ENCODE measurements at places on chromosomes 1 and 21. TPM values are rescaled to one million over a fixed set of nuclear protein-coding genes. Genes with fewer than 3 reads are reported as not detected.

Gene SPRR2F
- 74.2 TPM for total RNA-seq

GRCh38 chr1:21261551-21262292 lies 28.5 kb downstream of the ECE1 start:
- H3K27ac ChIP-seq, result peak overlapping the region; percentile 81
- no peak overlapping the region for H3K4me3 ChIP-seq
- no peaks in the 10 kb centered on the region for H3K36me3 ChIP-seq
- peaks cover 6% of the 10 kb centered on the region for H3K4me1 ChIP-seq
- DNase-seq, result peak; percentile 76

DNA sequence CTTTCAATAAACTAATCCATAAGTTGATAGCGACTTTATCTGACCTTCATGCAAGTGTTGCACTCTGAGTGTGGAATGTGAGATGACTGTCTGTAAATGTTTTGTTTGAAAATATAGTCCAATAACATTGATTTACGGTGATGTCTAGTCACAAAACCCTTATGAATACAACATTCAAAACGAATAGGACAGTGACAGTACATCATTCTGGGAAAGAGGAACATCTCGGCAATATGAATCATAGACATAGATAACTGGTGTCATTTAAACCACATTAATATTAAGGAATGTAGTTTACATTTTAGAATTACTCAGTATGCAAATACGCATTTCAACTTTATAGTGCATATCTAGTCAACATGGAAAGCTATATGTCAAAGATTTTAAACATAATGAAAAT lies 1311.6 kb upstream of the ADGRL4 start:
- H3K4me1 ChIP-seq, result no peaks in the 10 kb centered on the region
- no peak for DNase-seq
- no peak overlapping the region for H3K27ac ChIP-seq
- no peaks in the 10 kb centered on the region for H3K27me3 ChIP-seq
- H3K36me3 ChIP-seq, result no peaks in the 10 kb centered on the region
- H3K4me3 ChIP-seq, result no peak overlapping the region

DNA sequence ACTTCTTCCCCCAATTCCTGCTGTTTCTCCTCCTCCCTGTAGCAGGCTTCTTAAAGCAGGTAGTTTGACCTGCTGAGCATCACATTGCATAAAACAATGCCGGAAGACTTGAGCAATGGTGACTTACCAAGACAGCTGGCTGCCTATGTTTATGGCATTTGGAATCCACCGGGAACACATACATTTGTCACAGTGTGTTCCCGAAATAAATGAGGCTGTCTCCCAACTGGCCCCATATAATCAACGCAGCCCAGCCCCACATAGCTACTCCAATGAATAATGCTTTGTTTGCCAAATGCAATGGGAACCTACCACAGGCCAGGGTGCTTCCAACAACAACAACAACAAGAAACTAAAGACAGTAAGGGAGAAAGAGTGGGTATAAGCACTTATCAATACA lies 186.1 kb upstream of the MAP1LC3C start:
- no peaks in the 10 kb centered on the region for H3K27me3 ChIP-seq
- no peak for DNase-seq
- H3K4me1 ChIP-seq, result no peaks in the 10 kb centered on the region
- no peak overlapping the region for H3K4me3 ChIP-seq

GRCh38 chr1:173149887-173150286 lies 57.2 kb downstream of the TNFSF4 start:
- no peaks in the 10 kb centered on the region for H3K27me3 ChIP-seq
- no peak overlapping the region for H3K4me3 ChIP-seq
- no peaks in the 10 kb centered on the region for H3K4me1 ChIP-seq
- H3K36me3 ChIP-seq, result no peaks in the 10 kb centered on the region
- no peak for DNase-seq
- no peak overlapping the region for H3K27ac ChIP-seq

GRCh38 chr1:107145637-107146036 lies 4.8 kb downstream of the NTNG1 start:
- H3K4me3 ChIP-seq, result no peak overlapping the region
- no peaks in the 10 kb centered on the region for H3K27me3 ChIP-seq
- no peaks in the 10 kb centered on the region for H3K36me3 ChIP-seq
- H3K4me1 ChIP-seq, result no peaks in the 10 kb centered on the region
- no peak for DNase-seq
- no peak overlapping the region for H3K27ac ChIP-seq

DNA sequence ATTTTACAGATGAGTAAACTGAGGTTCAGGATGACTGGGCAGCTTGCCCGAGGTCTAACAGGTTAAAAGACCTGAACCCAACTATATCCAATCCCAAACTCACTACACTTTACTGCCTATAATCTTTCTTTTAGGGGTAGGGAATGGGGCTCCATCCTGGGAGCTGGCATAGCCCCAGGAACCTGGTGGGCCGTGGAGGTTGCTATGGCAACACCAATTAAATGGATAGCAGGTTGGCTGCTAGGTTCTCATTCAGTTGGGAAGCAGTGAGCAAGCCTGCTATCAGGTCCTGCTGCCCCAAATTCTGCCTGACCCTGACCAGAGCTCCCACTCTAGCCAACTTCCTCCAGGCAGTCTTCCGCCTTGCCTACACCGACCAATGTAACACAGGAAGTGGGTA lies 40.9 kb downstream of the LRP8 start:
- no peak for DNase-seq
- H3K4me1 ChIP-seq, result no peaks in the 10 kb centered on the region
- no peaks in the 10 kb centered on the region for H3K36me3 ChIP-seq
- H3K27ac ChIP-seq, result no peak overlapping the region
- H3K27me3 ChIP-seq, result no peaks in the 10 kb centered on the region

- no peaks in the 10 kb centered on the region for H3K36me3 ChIP-seq
- DNase-seq, result no peak
- H3K4me3 ChIP-seq, result no peak overlapping the region
- no peaks in the 10 kb centered on the region for H3K27me3 ChIP-seq
These were observed 25.6 kb upstream of the IL20 start for GRCh38 chr1:206839857-206840256.

DNA sequence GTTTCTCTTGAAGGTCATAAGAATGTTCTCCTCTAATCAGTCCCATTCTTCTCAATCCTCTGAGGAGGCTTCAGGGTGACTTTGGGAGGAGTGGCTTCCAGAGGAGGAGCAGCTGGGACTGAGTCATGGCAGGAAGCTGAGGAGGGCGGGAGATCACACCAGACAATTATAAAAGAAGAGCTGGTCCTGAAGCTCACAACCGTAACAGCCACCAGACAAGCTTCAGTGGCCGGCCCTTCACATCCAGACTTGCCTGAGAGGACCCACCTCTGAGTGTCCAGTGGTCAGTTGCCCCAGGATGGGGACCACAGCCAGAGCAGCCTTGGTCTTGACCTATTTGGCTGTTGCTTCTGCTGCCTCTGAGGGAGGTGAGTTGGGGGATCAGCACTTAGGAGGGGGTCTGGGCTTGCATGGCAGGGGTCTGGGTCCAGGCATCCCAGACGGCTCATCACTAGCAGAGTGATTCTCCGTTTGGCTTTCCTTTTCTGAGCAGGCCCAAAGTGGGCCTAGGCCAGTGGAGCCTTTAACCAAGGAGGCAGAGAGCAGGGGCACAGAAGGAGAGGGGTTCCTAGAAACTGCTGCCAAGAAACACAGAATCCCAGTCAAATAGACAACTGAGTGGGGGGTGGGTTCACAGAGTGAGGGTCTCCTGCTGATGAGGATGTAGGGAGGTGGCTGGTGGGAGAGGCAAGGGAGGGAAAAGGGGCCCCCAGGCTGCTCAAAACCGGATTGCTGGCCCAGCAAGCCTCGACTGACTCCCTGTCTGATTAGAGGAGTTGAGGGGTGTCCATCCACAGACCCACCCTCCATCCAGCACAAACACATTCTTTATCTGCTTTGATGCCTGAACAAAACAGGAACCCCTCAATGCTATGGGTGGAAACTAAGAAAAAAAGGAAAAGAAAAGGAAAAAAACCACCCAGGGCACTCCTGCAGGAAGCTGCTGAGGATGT lies at the start of gene ECM1:
Gene ECM1 (plus strand): TSS at position 198 of the 953 bp plus-strand sequence. CDS start 101 bp downstream, at position 299.
- H3K4me1 ChIP-seq, result no peaks in the 10 kb centered on the region
- no peaks in the 10 kb centered on the region for H3K27me3 ChIP-seq
- DNase-seq, result no peak
- H3K4me3 ChIP-seq, result no peak within 1 kb of the TSS
- no peaks in the 10 kb centered on the region for H3K36me3 ChIP-seq

- H3K27me3 ChIP-seq, result no peaks in the 10 kb centered on the region
- H3K27ac ChIP-seq, result no peak overlapping the region
- no peaks in the 10 kb centered on the region for H3K36me3 ChIP-seq
- no peak for DNase-seq
- H3K4me1 ChIP-seq, result no peaks in the 10 kb centered on the region
These were observed 126.7 kb downstream of the NR5A2 start for GRCh38 chr1:200154069-200154767.

- DNase-seq, result peak; percentile 74
- H3K27ac ChIP-seq, result no peak overlapping the region
- H3K4me3 ChIP-seq, result no peak overlapping the region
- peaks cover 19% of the 10 kb centered on the region for H3K4me1 ChIP-seq
These were observed 20.7 kb downstream of the IL10RB start for GRCh38 chr21:33286600-33287456.

Gene S100A16
- 104 TPM for total RNA-seq

- H3K4me1 ChIP-seq, result peaks cover 7% of the 10 kb centered on the region
- no peaks in the 10 kb centered on the region for H3K27me3 ChIP-seq
- peak; percentile 63 for DNase-seq
- no peak overlapping the region for H3K27ac ChIP-seq
- H3K4me3 ChIP-seq, result no peak overlapping the region
- no peaks in the 10 kb centered on the region for H3K36me3 ChIP-seq
These were observed 2.3 kb upstream of the KCNC4 start for GRCh38 chr1:110207831-110208230.

DNA sequence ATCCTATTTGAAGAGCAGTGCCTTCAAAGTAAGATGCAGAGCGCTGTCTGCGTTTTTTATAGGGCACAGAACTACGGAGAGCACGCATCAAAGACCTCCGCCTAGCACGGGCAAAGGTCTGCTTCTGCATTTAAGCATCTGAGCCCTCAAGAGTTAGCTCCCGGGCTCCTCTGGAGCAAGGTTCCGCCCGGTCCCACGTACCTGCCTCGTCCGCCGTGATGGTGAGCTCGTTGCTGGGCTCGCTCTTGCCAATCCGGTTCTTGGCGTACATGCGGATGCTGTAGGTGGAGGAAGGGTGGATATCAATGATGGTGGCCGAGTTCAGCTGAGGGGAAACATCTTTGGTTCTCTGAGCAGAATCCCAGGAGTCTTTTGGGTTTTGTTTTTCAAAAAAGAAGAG lies 311.5 kb downstream of the PCP4 start:
- H3K4me3 ChIP-seq, result no peak overlapping the region
- DNase-seq, result no peak
- no peaks in the 10 kb centered on the region for H3K4me1 ChIP-seq
- no peaks in the 10 kb centered on the region for H3K27me3 ChIP-seq

DNA sequence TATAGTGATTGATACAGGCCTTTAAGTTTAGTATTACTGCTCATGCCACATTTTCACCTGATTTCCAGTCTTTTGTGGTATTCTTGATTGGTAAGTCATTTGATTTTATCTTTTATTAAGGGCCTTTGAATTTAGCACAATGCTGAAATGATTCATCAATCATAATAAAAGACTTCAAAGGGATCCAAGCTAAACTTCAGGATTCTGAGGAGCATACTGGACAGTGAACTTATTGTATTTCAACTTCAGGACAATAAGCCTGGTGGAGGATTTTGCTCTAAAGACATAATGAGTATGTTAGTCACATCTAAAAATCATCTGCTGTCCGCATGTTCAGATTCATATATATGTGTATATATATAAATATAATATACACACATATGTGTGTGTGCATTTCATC lies 233.3 kb downstream of the SETD4 start:
- H3K36me3 ChIP-seq, result no peaks in the 10 kb centered on the region
- no peak overlapping the region for H3K4me3 ChIP-seq
- no peak for DNase-seq
- H3K27me3 ChIP-seq, result no peaks in the 10 kb centered on the region
- H3K4me1 ChIP-seq, result no peaks in the 10 kb centered on the region
- no peak overlapping the region for H3K27ac ChIP-seq

- H3K27me3 ChIP-seq, result no peaks in the 10 kb centered on the region
- no peak overlapping the region for H3K27ac ChIP-seq
- no peaks in the 10 kb centered on the region for H3K4me1 ChIP-seq
- no peaks in the 10 kb centered on the region for H3K36me3 ChIP-seq
- H3K4me3 ChIP-seq, result no peak overlapping the region
These were observed 113.0 kb downstream of the CRYAA start for GRCh38 chr21:43281661-43282357.

Gene ZNF684
- total RNA-seq, result 5.1 TPM

DNA sequence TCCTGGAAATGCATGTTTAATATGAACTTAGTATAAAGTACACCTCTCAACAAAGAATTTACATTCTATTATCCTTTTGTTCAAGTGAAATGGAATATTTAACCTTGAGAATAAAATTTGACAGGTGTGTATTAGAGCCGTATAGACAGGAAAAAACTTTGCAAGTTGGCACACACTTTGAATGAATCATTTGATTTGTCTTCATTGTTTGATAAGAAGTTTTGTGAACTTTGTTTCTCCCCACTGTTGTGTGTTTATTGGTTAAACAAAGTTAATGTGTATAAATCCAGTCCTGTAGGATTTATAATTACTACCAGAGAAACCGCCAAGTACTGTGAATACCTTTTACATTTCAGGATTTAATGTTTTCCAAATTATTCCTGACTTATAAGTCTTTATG lies 2.0 kb downstream of the SYDE2 start:
- no peaks in the 10 kb centered on the region for H3K4me1 ChIP-seq
- H3K36me3 ChIP-seq, result no peaks in the 10 kb centered on the region
- no peaks in the 10 kb centered on the region for H3K27me3 ChIP-seq
- no peak overlapping the region for H3K27ac ChIP-seq

All from ovary (tissue), 10 donors.